ENCODE measurements at places on chromosomes 13 and 19. TPM values are rescaled to one million over a fixed set of nuclear protein-coding genes. Genes with fewer than 3 reads are reported as not detected.

Gene LSM14A
- 227 TPM for polyA plus RNA-seq

Gene OR4F17
- polyA plus RNA-seq: not detected

Gene FGF22
- 1.1 TPM for polyA plus RNA-seq

Gene ZNF681
- polyA plus RNA-seq: 0.03 TPM

Gene LILRB5
- not detected for polyA plus RNA-seq

Gene RASAL3
- not detected for polyA plus RNA-seq

GRCh38 chr19:47765523-47766358 is 12.8 kb upstream of the SELENOW start:
- peak; percentile 58 for DNase-seq

- no peak for DNase-seq
These were observed 125.0 kb upstream of the SOX1 start for GRCh38 chr13:111941845-111942447.

DNA sequence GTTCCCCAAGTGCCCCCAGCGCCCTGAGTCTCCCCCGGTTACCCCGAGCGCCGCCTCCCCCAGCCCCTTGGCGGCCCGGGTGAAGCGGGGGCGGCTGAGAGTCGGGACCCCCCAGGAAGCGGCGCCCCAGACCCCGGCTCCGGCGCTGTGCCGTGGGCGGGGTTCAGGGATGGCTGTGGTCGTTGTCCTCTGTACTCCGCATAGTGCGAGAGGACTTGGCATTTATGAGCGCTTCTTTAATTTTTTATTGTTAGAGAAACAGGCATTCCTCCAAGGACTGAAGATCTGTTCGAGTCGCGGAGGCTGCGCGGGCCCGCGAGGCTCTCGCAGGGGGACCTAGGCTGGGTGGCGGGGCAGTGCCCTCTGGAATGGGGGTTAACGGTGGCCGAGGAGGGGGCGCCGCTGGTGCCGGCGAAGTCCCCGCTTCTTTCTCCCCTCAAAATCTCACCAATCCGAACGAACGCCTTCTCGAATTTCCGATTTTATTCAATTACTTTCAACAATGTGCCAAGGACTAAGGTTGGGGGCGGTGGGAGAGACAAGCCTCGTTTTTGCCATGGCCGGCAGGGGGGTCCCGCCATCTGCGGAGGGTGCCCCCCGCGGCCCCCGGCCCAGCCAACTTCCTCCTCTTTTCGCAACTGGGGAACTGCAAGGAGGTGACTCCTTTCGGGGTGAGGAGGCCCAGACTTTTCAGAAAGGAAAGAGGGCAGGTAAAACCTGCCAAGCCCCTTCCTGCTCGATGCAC is 596 bp upstream of the GJB2 start:
- DNase-seq: no peak

DNA sequence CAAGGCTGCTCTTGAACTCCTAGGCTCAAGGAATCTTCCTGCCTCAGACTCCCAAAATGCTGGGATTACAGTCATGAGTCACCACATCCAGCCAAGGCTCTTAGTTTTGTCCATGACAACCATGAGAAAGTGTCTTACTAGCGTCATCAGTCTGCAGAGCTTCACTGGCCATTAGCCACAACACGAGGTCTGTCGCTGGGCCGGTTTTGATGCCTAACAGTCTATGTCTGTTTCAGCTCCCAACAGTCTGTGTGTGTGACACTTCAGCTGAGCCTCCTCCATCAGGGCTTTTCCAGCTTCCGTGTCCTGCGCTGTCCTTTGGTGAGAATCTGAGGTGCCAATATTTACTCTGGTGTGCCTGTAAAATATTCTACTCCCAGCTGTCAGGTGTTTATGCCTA is 47.6 kb downstream of the CEP89 start:
- DNase-seq: no peak

- DNase-seq: no peak
These were observed 606 bp upstream of the STXBP2 start for GRCh38 chr19:7636317-7636690.

- DNase-seq: no peak
These were observed 12.8 kb upstream of the RASA3 start for GRCh38 chr13:114145256-114145655.

- DNase-seq: no peak
These were observed 1.0 kb upstream of the TYROBP start for GRCh38 chr19:35908973-35909683.

All from A549 (cell line).